Fibroblast of lung (primary cell): ENCODE measurements at places on chromosomes 1 and 21. TPM values are rescaled to one million over a fixed set of nuclear protein-coding genes. Genes with fewer than 3 reads are reported as not detected.

The XCL1 gene
- polyA plus RNA-seq: not detected in 2 replicates

- DNase-seq: peak; percentile 70
Observed at GRCh38 chr1:111481387-111482221, 7.8 kb downstream of the C1orf162 start.

- peak; percentile 58 for DNase-seq
Observed at GRCh38 chr1:69585666-69586065, 17.9 kb downstream of the LRRC7 start.

DNA sequence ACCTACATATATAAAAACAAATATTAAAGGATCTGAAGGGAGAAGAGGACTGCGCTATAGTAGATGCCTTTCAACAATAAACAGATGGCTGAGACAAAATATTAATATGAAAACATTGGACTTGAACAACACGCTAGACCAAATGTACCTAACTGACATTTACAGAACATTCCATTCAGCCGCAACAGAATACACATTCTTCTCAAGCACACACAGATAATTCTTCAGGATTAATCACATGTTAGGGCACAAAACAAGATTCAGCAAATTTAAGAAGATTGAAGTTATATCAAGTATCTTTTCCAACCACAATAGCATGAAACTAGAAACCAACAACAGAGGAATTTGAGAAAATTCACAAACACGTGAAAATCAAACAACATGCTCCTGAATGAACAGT is 741.4 kb downstream of the ADGRL2 start:
- DNase-seq: no peak

DNA sequence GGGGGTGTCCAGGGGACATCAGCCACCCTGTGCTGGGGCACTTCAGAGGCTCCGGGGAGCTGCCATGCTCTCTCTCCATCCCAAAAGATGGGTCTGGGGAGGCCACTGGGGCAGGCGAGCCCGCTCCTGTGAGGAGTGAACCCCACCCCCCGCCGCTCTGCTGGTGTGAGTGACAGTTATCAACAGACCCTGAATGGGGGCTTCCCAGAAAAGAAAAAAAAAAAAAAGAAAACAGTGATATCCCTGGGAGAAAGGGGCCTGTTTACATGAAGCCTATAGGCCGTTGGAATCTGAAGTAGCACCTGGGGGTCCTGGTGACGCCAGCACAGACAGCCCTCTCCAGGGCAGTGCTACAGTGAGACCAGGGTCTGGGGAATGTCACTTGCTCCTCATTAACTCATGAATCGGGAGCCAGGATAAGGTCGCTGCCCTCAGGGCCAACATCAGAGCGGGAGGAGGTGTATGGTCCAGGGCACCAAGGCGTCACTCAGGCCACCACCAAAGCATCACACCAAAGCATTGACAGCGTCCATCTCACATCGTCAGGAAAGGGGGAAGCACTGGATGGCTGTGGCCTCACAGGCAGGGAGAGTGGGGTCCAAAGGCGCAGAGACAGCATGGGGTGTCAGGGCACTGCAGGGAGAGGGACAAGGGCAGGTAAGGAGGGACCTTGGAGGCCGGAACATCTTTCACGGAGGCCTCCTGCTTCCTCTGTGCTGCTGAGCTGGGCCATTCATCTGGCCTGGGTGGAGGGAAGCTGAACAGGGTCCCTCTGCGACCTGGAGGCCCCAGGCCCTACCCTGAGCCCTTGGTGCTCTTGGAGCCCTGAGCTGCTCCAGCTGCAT is 8.4 kb upstream of the NPHP4 start:
- no peak for DNase-seq

GRCh38 chr1:55987491-55988249 is 591.7 kb downstream of the PLPP3 start:
- DNase-seq: peak; percentile 8
